A172 (cell line): ENCODE measurements at places on chromosomes 11 and 22.

DNA sequence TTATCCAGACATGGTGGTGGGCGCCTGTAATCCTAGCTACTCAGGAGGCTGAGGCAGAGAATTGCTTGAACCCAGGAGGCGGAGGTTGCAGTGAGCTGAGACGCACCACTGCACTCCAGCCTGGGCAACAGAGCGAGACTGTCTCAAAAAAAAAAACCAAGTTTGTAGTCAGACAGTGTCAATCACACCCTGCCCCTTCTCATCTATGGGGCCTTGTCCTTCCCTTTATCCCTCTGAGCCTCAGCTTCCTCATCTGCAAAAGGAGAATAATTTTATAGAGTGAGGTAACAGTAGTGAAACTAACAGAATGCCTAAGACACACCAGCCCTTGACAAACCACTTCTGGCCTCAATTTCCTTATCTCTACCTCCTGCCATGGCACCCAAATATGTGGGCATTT is 10.7 kb downstream of the BCL9L start:
- no peak for DNase-seq

GRCh38 chr11:36162006-36162882 is 127.0 kb downstream of the COMMD9 start:
- no peak for DNase-seq

- DNase-seq: no peak
Observed at GRCh38 chr11:109439684-109440083, 17.7 kb downstream of the C11orf87 start.

GRCh38 chr22:30275625-30276024 is 9.0 kb upstream of the OSM start:
- DNase-seq: no peak

DNA sequence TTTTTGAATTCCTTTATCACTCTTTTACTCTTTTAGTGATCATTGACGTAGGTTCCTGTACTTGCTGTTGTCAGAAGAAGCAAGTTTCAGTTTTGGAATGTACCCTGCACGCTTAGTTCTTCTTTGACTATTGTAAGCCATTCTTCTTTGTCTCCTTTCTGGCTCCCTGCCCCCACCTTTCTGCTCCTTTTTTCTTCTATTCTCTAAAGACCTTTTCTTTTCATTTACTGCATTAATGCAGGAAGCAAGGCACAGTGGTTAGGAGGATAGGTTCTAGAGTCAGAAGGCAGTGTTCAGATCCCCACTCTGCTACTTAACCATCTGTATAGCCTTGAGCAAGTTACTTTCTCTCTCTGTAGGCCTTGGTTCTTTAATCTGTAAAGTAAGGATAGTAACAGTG is 33.7 kb upstream of the RAG2 start:
- DNase-seq: no peak

GRCh38 chr11:504053-504993 is 2.7 kb downstream of the RNH1 start:
- no peak for DNase-seq

DNA sequence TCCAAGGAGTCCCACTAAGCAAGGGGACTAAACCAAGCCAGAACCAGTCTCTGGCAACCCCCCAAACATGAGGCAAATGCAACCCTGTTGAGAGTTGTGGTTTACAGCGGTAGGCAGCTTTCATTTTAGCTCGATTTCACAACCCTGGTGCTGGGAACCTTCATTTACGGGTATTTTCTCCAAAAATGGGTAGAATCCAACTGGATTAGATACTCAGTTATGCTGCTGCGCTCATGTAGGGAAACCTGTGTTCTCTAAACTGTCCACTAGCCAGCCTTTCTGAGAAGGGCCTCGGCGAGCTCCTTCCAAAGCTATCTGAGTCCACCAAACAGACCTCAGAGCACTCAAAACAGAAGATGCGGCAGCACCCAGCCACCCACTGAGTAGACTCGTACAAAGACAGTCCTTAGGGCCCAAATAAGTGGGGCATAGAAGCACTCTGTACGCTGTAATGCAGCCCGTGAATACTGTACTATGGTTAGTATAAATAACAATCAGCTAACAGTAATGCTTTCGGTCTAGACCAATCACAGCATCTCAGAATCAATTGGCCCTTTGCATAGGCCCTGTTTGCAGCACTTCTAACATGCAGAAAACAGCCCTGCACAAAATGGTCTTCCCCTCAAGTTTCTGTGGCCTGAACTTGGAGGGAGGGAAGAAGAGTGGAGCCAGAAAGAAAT is 104.7 kb downstream of the ETS1 start:
- no peak for DNase-seq

GRCh38 chr11:70140711-70141485 is 62.2 kb upstream of the FADD start:
- DNase-seq: no peak

DNA sequence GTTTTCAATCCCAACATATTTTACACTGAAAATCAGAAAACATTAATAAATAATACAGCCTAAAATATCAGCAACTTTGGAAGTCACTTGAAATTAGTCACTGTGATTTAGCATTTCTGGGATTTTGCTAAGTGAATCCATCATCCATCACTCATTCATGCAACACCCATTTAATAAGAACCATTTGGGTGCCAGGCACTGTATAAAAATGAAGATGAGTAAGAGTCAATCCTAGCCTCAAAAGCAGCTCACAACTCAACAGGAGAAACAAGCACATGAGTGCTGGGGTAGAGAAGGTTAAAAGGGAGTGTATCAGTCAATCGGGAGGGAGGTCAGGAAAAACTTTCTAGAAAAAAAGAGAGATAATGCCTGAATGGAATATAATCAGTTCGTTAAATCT is 77.9 kb downstream of the PGR start:
- DNase-seq: no peak

GRCh38 chr11:47620836-47621378 is 21.5 kb downstream of the MTCH2 start:
- DNase-seq: no peak

GRCh38 chr11:2919837-2920236 is 9.4 kb downstream of the PHLDA2 start:
- no peak for DNase-seq

DNA sequence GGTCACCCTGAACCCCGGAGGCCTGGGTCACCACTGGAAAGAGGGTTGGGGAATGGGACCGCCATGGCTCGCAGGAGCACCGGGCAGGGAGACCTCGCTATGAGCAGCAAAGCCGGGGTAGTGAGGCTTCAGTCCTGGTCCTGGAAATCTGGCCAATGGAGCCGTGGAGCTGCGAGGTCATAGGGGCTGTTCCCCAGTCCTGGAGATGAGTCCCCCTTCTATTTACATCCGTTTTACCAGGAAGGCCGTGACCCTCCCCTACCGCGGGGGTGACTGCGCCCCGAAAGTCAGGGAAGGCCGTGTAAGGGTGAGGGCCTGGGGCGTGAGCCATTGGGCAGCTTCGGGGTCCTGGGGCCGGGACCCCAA is 449 bp downstream of the PIDD1 start:
- no peak for DNase-seq

DNA sequence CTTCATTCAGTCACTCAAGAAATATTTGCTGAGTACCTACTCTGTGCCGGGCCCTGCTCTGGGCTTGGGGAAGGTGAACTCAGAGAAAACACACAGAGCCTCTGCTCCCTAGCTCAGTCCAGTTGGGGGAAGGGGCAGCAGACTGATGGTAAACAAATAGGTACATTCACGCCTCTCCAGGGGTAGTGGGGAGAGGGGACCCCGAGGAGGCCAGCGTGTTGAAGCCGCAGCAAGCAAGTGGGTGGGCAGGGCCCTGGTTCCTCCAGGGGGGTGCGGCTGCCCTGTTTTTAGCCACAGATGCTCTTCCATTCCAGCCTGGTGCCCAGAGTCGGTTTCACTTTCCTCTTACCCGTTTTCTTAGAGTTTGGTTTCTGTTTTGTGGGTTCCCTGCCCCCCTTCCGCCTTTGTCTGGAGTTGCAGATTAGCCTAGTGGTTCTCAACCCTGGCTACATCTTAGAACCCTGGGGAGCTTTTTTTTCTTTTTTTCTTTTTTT is 8.7 kb downstream of the DRAP1 start:
- no peak for DNase-seq

GRCh38 chr11:35050541-35050995 is 88.4 kb upstream of the CD44 start:
- no peak for DNase-seq

- no peak for DNase-seq
Observed at GRCh38 chr22:34783436-34783835, 282.5 kb upstream of the ISX start.

GRCh38 chr11:91927448-91927847 is 297.2 kb upstream of the FAT3 start:
- DNase-seq: no peak

DNA sequence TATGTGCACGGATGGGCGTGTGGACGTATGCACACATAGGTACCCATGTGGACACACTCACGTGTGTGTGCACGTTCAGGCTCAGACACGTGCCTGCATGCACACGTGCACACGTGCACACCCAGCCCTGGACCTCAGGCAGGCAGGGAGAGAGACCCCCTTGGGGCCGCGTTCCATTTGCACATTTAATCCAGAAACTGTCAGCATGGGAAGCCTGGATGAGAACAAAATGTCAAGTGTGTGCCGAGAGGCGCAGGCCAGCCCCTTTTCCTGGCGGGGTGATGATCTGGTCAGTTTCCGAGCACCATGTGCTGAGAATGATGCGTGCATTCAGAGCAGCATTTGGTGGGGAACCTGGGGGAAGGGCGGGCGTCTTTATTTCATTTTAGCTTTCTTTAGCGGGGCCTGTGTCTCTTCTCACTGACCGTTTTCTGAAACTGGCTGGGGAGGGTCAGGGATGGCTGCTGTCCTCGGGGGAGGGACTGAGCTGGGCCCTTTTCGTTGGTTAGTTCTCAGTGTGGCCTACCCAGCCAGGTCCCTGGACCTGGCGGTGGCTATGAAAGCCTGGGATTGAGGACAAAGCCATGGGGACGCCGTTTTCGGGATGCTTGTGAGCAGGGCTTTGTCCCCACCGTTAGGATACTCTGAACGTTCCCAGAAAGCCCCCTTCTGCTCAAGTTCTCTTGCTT is 96.3 kb downstream of the KCNQ1 start:
- DNase-seq: no peak

DNA sequence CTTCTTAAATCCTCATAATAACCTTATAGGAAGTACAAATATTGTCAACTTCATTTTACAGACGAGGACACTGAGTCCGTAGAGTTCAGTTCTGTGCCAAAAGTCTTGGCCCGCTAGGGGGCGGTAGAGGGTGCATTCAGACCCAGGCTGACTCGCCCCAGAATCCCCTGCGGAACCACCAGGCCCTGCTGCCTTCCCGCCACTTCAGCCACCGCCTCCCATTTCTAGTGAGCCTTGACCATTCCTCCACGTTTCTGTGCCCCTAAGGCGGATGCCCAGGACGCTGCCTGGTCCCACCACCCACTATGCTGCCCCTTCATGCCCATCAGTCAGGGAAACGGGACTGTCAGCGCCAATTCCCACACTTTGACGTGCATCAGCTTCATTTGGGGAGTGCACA is 19.1 kb downstream of the SYT13 start:
- no peak for DNase-seq

DNA sequence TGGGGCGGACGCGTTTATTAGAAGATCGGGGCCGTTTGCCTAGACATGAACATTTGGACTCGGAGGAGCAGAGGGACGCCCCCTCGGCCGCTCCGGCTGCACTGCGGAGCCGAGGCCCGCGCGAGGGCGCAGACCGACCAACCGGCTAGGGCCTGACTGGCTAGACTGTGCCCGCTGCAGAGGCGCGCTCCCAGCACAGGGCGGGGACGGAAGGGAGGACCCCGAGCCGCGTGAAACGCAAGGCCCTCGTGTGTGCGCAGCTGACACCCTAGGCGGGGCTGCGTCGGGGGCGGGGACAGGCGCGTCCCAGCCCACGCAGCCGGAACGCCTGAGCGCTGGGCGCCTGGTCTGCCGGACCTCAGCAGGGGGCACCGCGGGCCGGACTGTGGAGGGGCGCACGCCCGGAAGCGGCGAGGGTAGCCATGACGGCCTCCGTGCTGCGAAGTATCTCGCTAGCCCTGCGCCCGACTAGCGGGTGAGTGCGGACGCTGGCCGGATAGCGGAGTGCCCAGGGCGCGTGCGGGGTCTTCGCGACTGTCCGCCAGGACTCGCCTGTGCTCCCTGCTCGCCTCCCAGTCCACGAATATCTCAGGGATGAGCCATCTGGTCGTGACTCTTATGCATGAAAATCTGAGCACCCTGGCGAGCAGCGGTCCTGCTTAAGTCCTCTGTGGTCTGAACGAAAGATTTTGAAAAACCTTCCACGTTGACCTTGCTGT is at the start of gene MRPL40:
Gene MRPL40 (plus strand): TSS at position 413 of the 719 bp plus-strand sequence. CDS start 10 bp downstream, at position 423.
- peak; percentile 68 for DNase-seq

GRCh38 chr11:47867823-47868222 is 19.7 kb upstream of the NUP160 start:
- DNase-seq: no peak

GRCh38 chr11:6926208-6927029 is at the start of gene ZNF215:
TSS of gene ZNF215 (plus strand) at chr11:6926426. CDS start at chr11:6932273, 5,847 bp downstream.
- DNase-seq: no peak

DNA sequence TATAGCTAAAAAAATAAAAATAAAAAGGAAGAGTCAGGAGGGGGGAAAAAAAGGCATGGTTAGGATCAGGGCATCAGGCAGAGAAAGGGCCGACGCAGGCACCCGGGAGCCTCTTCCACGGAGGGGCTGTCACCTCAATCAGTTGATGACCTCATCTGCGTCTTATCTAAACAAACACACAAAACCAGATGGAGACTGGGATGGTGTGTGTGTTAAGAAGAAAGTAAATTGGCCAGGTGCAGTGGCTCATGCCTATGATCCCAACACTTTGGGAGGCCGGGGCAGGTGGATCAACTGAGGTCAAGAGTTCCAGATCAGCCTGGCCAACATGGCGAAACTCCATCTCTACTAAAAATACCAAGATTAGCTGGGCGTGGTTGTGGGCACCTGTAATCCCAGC is 63.6 kb downstream of the DHCR7 start:
- DNase-seq: no peak

DNA sequence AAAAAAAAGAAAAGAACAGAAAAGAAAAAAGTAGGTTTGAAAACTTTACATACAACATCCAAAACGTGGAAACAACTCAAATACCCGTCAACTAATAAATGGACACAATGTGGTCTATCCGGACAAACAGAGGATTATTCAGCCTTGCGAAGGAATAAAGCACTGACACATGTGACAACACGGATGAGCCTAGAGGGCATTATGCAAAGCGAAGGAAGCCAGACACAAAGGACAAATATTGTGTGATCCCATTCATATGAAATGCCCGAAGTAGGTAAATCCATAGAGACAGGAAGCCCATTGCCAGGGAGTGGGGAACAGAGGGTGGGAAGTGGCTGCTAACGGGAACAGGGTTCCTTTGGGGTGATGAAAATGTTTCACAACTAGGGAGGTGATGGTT is 11.8 kb downstream of the RFPL1 start:
- no peak for DNase-seq

- no peak for DNase-seq
Observed at GRCh38 chr11:92391364-92391763, 166.7 kb downstream of the FAT3 start.
